ENCODE measurements at places on chromosomes 2 and 18.

DNA sequence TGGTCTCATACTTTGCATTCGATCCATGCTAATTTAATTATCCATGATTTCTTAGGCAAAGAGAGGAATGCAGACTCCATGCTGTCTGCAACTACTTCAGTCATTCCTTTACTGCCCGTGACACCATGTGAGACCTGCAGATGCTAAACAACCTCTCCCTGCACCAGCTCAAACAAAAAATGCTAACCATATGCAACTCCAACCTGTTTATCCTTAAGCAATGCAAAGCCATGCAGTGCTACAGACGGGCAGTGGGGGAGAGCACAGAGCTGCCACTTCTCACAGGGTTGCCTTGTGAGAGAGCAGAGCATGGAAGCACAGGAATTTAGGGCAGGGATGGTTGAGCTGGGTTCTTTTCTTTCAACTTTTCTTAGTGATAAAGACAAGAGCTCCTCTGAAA, 74.9 kb upstream of the KLHL14 start:
- no peak for DNase-seq

DNA sequence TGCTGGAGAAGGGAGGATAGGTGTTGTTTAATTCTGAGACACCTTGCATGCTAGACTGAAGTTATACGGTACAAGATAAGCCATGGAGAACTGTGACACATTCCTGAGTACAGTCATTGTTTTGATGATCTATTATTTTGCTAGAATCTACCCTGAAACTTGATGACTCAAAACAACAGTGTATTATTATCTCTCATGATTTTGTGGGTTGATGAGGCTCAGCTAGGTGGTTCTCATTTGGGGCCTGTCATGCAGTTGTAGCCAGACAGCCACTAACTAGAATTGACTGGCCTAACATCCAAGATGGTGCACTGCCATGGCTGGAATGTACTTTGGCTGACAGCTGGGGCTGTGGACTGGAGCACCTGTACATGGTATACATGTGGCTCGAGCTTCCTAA, 5.4 kb upstream of the IL1R1 start:
- no peak for DNase-seq

GRCh38 chr2:169107645-169108044, 38.3 kb downstream of the DHRS9 start:
- DNase-seq: no peak

GRCh38 chr2:27245626-27246025, 17.2 kb downstream of the SLC30A3 start:
- no peak for DNase-seq

DNA sequence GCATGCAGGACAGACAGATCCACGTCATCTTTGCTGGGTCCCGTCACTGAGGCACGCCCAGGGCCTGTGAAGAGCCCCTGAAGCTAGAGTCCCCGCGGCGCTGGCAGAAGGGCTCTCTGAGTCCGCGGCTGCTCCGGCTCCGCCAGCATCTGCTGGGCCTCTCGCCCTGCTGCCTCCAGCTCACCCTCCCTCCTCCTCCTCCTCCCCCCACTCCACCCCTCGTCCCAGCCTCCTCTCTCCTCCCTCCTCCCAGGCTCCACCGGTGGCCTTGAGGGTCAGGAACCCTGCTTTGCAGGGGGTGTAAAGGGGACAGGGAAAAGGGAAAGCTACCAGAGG, at the start of gene TNS1:
TNS1 (minus strand) TSS at position 151 of the 336 bp plus-strand sequence; CDS start at position 28, 123 bp downstream.
- DNase-seq: no peak

- no peak for DNase-seq
Observed at GRCh38 chr2:54464341-54464740, 8.2 kb downstream of the SPTBN1 start.

- no peak for DNase-seq
Observed at GRCh38 chr2:127320586-127321275, 26.8 kb upstream of the ERCC3 start.

GRCh38 chr2:180268006-180268405, 260.9 kb upstream of the CWC22 start:
- DNase-seq: no peak

GRCh38 chr2:136045835-136046570, 60.6 kb upstream of the DARS1 start:
- DNase-seq: no peak

DNA sequence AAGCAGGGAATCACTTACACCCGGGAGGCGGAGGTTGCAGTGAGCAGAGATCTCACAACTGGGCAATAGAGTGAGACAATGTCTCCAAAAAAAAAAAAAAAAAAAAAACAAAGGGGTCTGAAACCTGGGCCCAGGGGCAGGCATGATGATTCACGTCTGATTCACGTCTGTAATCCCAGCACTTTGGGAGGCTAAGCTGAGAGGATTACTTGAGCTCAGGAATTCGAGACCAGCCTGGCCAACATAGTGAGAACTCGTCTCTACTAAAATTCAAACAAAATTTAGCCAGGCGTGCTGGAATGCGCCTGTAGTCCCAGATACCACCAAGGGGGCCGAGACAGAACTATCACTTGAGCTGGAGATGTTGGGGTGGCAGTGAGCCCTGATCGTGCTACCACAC, 30.3 kb downstream of the TEX44 start:
- no peak for DNase-seq

DNA sequence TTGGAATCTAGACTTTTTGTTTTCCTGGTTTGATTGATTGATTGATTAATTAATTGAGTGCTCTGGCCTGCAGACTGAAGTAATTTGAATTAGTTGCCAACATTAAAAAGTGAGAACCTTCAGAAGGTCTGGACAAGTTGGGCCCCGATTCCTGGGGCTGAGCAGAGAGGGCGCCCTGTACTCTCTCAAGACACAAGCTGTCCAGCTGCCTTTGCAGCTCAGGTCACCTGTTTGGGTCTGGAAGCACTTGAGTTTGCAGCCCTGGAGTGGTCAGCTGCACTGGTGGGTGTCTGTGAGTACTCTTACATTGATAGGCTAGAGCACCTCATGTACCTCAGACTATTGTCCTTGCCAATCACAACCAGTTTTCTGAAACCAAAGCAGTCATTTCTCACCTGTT, 22.7 kb upstream of the CELF4 start:
- no peak for DNase-seq

GRCh38 chr2:112870841-112871835, 34.6 kb upstream of the IL1B start:
- no peak for DNase-seq

- DNase-seq: no peak
Observed at GRCh38 chr2:190860985-190861680, 19.5 kb upstream of the GLS start.

GRCh38 chr2:64348386-64349130, 105.4 kb upstream of the LGALSL start:
- no peak for DNase-seq

GRCh38 chr2:113207021-113207420, 33.2 kb downstream of the PSD4 start:
- DNase-seq: no peak

- no peak for DNase-seq
Observed at GRCh38 chr2:74822771-74823566, 11.0 kb upstream of the HK2 start.

DNA sequence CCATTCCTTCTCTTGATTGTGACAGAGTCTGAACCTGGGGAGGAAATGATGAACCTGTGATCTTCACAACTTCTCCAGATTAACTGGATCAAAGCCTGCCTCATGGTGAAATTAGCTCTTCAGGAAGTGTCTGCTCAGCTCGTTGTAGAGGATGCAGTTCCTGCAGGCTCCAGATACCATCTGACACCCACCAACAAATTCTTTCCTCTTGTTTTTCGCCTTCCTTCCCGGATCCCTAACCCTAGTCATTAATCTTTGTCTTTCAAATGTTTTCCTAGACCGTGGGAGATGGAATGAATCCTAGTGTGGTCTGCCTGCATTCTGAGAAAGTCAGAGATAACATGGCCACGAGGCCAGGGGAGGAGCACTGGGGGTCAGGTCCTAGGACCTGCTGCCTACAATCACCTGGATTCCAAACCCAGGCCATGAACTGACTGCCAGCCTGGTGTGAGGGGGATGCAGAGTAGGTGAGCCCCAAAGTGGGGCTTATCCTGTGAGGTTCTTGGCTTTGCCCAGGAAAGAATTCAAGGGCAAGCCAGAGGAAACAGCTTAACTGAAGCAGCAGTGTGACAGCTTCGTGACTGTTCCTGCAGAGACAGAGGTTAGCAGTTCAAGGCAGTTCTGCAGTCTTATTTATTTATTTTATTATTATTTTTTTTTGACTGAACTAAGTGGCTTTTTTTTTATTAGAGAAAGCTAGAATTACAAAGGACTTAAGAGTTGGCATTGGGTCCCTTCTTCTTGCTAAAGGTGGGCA, 67.8 kb downstream of the DIPK1C start:
- DNase-seq: no peak

GRCh38 chr18:1564793-1565192, 660.1 kb downstream of the ADCYAP1 start:
- DNase-seq: no peak

DNA sequence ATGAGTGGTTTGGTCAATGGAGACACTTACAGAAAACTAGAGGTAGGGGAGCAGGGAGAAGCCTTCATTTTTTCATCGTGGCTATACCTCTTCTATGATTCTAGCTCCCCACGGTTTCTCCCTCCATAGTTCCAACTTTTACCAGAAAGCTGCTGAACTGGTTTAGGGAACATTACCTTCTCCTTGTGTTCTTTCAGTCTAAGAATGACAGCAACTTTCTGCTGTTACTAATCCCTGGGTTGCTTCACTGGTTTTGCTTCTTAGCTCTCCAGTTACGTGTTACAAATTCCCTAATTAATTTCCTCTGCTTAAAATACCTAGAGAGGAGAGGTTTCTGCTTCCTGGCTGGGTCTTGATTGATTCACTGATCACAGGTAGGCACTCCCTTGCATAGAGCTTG, 499.9 kb downstream of the SLC4A3 start:
- no peak for DNase-seq

DNA sequence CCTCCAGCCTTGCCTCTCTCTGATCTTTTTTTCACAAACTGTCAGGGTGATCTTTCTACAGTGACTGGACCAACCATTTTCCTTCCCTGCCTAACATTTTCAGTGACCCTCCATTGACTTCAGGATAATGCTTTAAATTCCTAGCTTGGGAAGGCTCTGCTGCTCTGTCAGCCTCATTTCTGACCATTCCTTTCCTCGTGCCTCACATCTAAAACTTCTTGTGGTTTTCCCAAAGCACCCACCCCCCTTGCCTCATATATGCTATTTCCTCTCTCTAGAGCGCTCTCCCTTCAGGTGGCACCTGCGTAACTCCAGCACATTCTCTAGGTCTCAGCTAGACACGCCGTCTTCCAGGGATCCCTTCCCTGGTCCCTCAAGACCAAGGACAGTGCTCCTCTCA, 37.2 kb downstream of the DRC1 start:
- DNase-seq: no peak

- no peak for DNase-seq
Observed at GRCh38 chr2:220224691-220225543, 597.5 kb downstream of the SLC4A3 start.

- no peak for DNase-seq
Observed at GRCh38 chr2:150167711-150168110, 319.8 kb downstream of the RND3 start.

- peak; percentile 79 for DNase-seq
Observed at GRCh38 chr2:64214281-64215115, 70.3 kb upstream of the PELI1 start.

DNA sequence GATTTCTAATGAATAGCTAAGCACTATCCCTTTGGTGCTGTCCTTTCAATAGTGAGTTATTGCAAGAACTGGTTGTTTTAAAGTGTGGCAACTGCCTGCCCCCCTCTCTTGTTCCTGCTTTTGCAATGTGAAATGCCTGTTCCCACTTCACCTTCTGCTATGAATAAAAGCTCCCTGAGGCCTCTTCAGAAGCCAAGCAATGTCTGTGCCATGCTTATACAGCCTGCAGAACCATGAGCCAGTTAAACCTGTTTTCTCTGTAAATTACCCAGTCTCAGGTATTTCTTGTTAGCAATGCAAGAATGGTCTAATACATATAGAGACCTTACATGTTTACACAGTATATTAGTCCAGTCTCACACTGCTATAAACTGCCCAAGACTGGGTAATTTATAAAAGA, 15.0 kb upstream of the METTL21A start:
- DNase-seq: no peak

Data from putamen (tissue), 1 donor.